ENCODE measurements at places on chromosomes 12 and 14. TPM values are rescaled to one million over a fixed set of nuclear protein-coding genes. Genes with fewer than 3 reads are reported as not detected.

TRAFD1 gene
- total RNA-seq: 37.1 TPM

DNA sequence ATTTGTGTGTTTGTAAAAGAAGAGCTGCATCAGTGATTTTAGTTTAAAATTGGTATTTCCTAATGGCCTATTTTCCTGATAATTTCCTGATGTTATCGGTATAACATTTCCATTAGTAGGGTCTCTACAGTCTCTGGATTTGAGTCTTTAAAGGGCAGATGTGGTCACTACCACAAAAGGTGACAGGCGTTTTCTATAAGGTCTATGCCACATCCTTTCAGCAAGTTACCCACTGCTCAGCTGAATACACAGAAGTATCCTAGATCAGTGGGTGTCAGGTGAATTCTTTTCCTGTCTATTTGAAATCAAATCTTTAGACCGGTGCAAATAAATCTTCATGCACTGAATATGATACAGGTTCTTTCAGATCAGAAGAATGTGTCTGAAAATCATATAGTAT is 90.2 kb downstream of the LIN7A start:
- peaks cover 2% of the 10 kb centered on the region for H3K4me1 ChIP-seq
- no peaks in the 10 kb centered on the region for H3K36me3 ChIP-seq
- no peak overlapping the region for H3K27ac ChIP-seq
- H3K4me3 ChIP-seq: no peak overlapping the region
- H3K27me3 ChIP-seq: no peaks in the 10 kb centered on the region

GRCh38 chr12:3661028-3661427 is 91.9 kb downstream of the CRACR2A start:
- no peak overlapping the region for H3K4me3 ChIP-seq
- H3K4me1 ChIP-seq: no peaks in the 10 kb centered on the region
- H3K27me3 ChIP-seq: no peaks in the 10 kb centered on the region
- no peaks in the 10 kb centered on the region for H3K36me3 ChIP-seq
- H3K27ac ChIP-seq: no peak overlapping the region

DNA sequence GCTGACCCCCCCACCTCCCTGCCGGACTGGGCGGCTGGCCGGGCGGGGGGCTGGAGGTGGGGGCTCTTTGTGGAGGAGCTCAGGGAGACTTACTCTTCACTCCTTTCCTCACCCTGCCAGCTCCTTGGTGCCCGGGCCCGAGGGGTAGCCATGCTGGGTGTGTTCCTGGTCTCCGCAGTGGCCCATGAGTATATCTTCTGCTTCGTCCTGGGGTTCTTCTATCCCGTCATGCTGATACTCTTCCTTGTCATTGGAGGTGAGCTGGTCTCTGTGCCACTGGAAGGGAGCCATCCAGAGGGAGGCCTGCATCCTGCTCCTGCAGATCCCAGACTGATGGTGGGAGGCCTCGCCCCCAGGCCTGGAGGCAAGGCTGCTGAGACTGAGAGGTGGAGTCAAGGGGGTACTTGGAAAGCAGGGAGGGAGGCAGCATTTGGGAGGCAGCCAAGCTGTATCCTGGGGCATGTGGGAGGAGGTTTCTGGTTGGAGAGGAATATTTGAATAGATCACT is 19.7 kb downstream of the SOAT2 start:
- no peaks in the 10 kb centered on the region for H3K36me3 ChIP-seq
- DNase-seq: no peak
- H3K27me3 ChIP-seq: no peaks in the 10 kb centered on the region
- no peak overlapping the region for H3K4me3 ChIP-seq
- H3K4me1 ChIP-seq: no peaks in the 10 kb centered on the region
- H3K27ac ChIP-seq: no peak overlapping the region

DNA sequence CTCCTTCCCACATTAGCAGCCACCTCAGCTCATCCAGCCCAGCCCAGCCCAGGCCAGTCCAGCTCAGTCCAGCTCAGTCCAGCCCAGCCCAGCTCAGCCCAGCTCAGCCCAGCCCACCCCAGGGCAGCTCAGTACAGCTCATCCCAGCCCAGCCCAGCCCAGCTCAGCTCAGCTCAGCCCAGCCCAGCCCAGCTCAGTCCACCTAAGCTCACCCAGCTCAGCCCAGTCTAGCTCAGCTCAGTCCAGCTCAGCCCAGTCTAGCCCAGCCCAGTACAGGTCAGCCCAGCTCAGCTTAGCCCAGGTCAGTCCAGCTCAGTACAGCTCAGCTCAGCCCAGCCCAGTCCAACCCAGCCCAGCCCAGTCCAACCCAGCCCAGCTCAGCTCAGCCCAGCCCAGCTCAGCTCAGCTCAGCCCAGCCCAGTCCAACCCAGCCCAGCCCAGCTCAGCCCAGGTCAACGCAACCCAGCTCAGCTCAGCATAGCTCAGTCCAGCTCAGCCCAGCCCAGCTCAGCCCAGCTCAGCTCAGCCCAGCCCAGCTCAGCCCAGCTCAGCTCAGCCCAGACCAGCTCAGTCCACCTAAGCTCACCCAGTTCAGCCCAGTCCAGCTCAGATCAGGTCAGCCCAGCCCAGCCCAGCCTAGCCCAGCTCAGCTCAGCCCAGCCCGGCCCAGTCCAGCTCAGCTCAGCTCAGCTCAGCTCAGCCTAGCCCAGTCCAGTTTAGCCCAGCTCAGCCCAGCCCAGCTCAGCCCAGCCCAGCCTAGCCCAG is 63.0 kb downstream of the TMEM121 start:
- no peaks in the 10 kb centered on the region for H3K4me1 ChIP-seq
- H3K27ac ChIP-seq: no peak overlapping the region
- no peak overlapping the region for H3K4me3 ChIP-seq
- no peak for DNase-seq

DNA sequence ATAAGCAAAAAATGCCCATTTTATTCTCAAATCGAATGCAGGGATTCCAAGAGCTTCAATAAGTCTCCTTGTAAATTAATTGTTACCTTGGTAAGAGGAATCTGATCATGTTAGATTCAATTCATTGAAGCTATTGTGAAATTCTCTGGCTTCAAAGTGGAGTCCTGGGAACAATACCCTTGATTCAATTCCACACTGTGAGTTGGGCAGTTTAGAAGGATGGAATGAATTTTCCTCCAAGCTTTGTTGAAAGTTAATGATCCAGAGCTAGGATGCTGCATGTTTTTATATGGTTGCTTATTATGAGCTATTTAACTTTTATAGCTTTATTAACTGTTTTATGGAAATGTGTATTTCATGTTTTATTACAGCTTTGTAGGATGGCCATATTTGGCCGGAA is 89.9 kb upstream of the IGF1 start:
- H3K36me3 ChIP-seq: no peaks in the 10 kb centered on the region
- no peak for DNase-seq
- H3K4me1 ChIP-seq: peaks cover 5% of the 10 kb centered on the region
- H3K4me3 ChIP-seq: no peak overlapping the region
- H3K27ac ChIP-seq: no peak overlapping the region

Measured in lung (tissue), 17 donors.